AG08396 (cell line): ENCODE measurements at places on chromosomes 12 and 14.

DNA sequence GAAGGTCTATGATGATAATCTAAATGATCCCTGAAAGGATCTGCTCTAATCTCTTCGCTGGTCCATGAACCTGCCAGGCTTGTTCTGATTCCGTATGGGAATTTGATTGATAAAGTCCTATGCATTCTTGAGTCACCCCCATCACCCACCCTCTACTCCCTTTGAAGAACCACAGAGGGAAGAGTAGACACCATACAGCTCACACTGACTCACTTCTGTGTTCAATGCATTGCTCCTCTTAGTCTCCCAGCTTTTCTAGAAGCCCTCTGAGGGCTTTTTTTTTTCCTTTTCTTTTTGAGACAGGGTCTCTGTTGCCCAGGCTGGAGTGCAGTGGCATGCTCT is 18.5 kb upstream of the GPRC5A start:
- DNase-seq: no peak

DNA sequence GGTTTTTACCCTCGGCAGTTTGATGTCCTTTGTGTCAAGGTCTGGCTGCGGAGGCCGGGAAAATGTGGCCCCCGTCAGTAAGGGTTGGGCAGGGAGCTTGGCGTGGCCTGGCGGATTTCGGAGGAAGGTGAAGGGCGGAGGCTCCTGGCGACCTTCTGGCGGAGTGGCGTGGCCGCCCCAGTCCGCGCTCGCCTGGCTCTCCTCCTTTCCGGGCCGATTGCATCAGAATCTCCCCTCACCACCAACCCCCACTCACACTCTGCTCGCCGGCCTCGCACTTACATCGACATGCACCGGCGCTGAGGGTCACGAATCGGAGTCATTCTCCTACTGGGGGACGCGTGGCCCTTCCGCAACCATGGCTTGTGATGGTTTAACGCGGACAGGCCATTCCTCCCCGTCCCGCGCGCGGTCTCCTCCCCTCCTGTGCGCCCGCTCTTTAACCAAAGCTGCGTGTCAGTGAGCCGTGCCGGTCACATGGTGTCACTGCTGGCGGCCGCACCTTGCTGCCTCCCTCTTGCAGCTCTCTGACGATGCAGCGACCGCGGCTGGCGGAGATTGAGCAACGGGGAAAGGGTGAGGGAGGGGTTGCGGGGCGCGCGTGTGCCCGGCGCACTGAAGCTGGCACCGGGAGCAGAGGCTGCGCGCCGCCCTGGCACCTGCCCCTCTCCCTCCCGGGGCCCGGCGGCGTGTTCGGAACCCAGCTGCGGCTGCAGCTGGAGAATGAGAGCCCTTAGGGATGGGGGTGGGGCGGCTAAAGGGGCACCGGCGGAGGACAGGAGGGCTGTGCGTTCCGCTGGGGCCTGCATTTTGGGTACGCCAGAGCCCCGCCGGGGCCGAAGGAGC is at the start of gene SLC38A1:
Gene SLC38A1 (minus strand): TSS at position 461 of the 846 bp plus-strand sequence. CDS start 29,243 bp downstream, outside the sequence.
- DNase-seq: peak; percentile 87

- no peak for DNase-seq
Measured at GRCh38 chr12:84877340-84877739, 35.3 kb downstream of the SLC6A15 start.

GRCh38 chr14:81415781-81416180 is 15.7 kb upstream of the STON2 start:
- no peak for DNase-seq

GRCh38 chr14:64775081-64775777 is 71.0 kb downstream of the PLEKHG3 start:
- no peak for DNase-seq

- peak; percentile 67 for DNase-seq
Measured at GRCh38 chr12:75908961-75909605, 122.5 kb downstream of the PHLDA1 start.

- DNase-seq: no peak
Measured at GRCh38 chr12:65605019-65605418, 219.3 kb upstream of the HMGA2 start.

DNA sequence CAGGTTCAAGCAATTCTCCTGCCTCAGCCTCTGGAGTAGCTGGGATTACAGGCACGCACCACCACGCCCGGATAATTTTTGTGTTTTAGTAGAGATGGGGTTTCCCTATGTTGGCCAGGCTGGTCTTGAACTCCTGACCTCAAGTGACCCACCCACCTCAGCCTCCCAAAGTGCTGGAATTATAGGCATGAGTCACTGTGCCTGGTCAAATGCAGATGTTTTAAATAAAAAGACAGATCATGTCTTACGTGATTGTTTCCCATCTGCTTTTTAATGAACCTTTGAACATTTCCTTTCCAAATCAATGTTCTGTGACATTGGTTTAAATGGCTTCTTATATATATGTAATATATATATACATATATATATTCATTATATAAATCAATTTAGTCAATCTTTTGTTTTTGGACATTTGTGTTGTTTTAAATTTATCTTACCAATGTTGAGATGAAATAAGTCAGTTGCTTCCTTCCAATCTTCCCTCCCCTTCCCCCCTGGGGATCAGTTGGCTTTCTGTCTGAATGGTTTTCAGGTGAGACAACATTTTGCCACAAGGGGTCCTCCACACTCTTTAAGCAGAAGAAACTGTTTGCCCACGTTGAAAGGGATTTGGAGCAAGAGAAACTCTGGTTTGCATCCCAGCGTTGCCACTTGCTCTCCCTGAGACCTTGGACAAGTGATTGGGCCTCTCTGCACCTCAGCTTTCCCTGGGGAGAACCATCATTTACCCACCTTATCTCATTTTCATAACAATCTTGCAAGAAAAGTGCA is 47.6 kb upstream of the RBM19 start:
- peak; percentile 37 for DNase-seq

GRCh38 chr14:101588990-101589389 is 27.7 kb downstream of the DIO3 start:
- no peak for DNase-seq

DNA sequence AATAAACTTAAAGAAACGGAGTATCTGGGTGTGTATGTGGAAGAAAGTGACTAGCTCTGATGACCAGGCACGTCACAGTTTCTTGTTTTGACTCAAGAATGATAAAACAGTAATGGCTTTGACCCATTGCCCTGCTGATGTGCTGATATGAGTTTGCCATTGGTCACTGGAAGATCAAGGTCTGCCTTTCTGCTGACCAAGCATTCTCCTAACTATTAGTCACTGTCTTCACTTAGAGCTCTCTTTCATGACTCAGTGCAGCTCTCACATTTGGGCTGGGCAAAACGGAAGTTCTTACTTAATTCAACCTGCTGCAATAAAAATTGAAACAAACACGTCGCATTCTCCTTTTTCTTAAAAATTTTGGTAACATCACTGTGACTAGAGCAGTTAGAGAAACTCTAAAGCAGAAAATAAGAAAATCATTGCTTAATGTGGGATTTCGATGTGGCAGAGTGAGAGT is 366.7 kb downstream of the BTG1 start:
- peak; percentile 61 for DNase-seq

GRCh38 chr12:47264951-47265350 is 185.2 kb upstream of the AMIGO2 start:
- no peak for DNase-seq

- no peak for DNase-seq
Measured at GRCh38 chr14:23259426-23259825, 21.7 kb downstream of the RNF212B start.

DNA sequence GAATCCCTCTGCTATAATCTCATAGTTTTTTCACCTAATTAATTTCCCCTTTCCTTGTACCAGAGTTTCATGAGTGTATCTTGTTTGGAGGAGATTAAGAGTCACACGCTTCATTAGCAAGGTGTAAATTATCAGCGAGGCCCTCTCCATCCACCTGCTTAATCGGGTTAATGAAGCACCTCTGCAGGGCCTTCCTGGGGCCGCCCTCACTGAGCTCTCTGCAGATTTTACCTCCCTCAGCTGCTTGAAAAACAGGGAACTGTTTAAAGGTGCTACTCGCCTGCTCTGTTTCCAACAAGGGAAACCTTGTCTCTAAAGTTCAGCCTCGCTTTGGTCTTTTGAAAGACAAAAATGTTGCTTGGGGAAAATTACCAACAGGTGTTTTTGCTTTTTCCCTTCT is 35.8 kb downstream of the OTX2 start:
- DNase-seq: no peak

- no peak for DNase-seq
Measured at GRCh38 chr14:102180248-102180998, 40.7 kb downstream of the WDR20 start.

DNA sequence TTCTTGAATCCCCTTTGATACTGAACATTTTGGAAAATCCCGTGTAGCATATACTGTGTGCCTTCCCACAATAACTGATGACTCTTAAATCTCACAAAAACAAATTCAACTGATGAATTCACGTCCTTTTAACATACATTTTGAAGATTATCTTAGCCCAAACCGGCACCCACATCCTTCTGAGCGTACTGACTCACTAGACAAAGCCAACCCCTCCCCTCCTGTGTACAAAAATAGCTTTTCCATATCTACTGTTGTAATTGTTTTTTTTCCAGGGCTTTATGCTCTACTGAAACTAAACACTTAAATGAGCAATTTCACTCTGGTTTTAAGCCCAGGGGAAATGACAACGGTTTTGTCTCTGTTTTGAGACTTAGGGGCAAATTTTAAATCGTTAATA is 109.4 kb upstream of the ATF7IP start:
- no peak for DNase-seq

DNA sequence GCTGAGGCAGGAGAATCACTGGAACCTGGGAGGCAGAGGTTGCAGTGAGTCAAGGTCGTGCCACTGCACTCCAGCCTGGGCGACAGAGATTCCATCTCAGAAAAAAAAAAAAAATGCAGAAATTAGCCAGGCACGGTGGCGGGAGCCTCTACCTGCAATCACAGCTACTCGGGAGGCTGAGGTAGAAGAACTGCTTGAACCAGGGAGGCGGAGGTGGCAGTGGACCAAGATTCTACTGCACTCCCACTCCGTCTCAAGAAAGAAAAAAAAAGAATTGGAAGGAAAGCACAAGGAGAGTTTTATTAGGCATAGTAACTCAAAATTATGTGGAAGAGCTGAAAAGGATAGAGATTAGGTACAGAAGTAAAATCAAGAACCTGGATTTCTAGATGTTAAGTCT is 20.8 kb upstream of the AMHR2 start:
- DNase-seq: no peak
